ENCODE measurements at places on chromosomes 3 and 15.

GRCh38 chr3:112500621-112501020 is 1.3 kb upstream of the BTLA start:
- DNase-seq = no peak

DNA sequence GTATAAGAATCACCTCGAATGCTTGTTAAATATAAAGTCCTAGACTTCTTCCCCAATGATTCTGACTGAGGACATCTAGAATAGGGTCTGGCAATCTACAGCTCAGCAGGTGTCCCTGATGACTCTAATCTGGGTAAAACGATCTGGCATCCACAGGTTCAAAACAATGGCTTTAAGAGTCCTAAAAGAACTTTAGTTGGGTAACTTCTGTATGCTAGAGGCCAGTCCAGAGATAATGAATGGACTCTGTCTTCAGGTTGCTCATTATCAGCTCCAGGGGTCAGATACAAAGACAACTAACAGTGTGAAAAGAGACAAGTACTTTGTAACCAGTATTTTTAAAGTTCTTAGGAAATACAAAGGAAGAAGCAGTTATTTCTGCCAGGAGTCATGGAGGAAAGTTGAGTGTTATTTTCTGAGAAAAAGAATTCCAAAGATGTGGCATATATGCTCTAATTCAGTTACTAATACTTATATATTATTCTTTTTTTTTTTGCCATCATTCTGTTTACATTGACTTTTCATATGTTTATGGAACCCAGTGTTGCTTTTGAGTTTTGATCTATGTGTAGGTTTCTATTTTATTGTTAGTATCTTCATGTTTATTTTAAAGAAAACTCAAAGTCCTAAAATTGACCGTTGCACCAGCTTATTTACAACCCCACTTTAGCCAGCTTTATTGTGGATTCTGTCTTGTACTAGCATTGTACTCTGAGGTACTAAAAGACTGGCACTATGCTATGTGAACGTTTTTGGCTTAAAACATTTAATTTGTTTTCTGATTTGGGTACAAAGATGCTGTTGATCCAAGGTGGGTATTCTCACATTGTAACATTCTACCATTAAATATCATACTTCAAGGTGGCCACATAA is 3.1 kb upstream of the GPR15 start:
- DNase-seq = no peak

- DNase-seq = no peak
Observed at GRCh38 chr3:90253131-90253530, 1145.7 kb downstream of the EPHA3 start.

GRCh38 chr15:74201710-74202420 is 722 bp downstream of the STRA6 start:
- DNase-seq = no peak

DNA sequence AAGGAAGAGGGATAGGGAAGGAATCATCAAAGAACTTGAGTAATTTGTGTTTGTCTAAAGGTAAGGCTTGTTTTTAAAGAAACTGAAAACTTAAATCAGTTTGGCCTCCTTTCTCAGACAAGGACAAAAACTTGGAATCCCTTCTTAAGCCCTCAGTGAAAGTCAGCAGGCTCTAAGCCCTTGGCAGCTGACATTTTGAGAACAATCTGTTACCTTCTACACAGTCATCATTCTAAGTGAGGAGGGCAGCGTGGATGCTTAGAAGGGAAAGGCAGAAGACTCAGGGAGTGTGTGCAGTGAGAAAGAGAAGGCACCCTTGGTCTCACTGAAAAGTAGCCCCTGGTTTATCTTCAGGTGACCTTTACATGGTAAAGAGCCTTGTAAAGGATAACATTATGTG is 10.8 kb downstream of the HSPBAP1 start:
- DNase-seq = no peak

GRCh38 chr3:136305879-136306278 is 55.7 kb downstream of the PCCB start:
- DNase-seq = no peak

GRCh38 chr3:152193673-152194267 is 75.0 kb upstream of the MBNL1 start:
- no peak for DNase-seq

GRCh38 chr15:74194572-74195559 is 7.7 kb downstream of the STRA6 start:
- DNase-seq = no peak

GRCh38 chr3:112388972-112389371 is 56.0 kb downstream of the CD200 start:
- DNase-seq = no peak

GRCh38 chr15:66138096-66138783 is 115.3 kb downstream of the MEGF11 start:
- no peak for DNase-seq

- no peak for DNase-seq
Observed at GRCh38 chr3:174863488-174863887, 4.4 kb downstream of the NAALADL2 start.

DNA sequence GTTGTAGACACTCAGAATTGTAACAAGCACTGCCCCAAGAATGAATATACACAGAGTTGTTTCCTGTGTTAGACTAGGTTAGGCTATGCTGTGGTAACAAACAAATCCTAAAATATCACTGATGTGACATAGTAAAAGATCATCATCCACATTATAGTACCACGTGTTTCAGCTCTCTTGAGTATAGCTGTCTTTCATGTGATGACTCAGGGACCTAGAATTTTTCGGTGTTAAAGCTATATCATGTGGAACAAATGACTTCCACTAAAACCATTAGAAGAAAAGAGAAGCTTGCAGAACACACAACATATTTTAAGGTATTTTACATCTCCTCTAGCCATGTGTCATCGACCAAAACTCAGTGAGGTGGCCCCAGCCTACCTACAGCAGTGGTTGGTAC is 307.9 kb upstream of the RBMS3 start:
- no peak for DNase-seq

- DNase-seq = no peak
Observed at GRCh38 chr15:38885471-38885952, 320.9 kb upstream of the RASGRP1 start.

DNA sequence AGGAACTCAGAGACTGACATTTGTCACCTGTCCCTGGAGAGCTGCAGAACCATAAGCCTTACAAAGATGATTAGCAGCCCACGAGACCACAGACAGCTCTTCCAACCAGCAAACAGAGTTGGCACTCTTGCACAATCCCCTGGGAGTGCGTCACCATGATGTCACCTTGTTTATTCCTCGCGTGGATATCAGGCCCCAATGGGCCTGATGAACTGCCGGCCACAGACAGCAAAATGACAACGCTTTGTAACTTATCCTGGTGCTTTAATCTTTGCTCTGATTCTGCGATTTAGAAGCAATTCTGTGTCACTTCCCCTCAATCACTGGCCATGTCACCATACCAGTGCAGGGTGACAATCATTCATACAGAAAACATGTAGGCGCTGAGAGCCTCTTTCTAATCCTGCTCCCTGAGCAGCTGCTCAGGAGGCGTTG is 89.2 kb downstream of the TAMM41 start:
- DNase-seq = no peak

DNA sequence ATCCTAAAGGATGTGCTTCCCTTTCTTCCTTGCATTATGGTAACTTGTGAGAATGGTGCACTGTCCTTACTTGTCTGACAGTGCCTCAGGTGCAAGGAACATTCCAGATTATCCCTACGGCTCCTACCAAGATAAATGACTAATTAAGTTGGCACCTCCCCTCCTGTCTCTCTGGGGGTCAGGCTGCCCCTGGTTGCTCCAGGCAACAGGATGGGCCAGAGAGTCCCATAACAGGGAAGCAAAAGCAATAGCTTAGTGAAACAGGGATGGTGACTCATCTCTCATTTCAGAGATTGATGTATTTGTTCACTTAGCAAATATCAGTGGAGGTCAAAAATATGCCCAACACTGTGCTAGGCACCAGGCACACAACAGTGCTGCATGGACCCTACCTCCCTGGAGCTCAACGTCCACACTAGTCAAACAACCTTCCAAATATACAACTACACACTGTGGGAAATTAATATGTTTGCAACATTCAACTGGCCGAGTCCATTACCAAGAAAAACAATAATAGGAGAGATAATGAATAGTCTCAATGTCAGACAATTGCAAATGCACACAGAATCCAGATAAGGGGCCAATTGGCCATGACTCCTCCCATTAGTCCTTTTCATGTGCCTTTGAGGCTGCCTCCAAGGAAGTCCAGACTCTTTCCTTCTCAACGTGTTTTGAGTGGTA is 249.0 kb downstream of the TLE3 start:
- no peak for DNase-seq

DNA sequence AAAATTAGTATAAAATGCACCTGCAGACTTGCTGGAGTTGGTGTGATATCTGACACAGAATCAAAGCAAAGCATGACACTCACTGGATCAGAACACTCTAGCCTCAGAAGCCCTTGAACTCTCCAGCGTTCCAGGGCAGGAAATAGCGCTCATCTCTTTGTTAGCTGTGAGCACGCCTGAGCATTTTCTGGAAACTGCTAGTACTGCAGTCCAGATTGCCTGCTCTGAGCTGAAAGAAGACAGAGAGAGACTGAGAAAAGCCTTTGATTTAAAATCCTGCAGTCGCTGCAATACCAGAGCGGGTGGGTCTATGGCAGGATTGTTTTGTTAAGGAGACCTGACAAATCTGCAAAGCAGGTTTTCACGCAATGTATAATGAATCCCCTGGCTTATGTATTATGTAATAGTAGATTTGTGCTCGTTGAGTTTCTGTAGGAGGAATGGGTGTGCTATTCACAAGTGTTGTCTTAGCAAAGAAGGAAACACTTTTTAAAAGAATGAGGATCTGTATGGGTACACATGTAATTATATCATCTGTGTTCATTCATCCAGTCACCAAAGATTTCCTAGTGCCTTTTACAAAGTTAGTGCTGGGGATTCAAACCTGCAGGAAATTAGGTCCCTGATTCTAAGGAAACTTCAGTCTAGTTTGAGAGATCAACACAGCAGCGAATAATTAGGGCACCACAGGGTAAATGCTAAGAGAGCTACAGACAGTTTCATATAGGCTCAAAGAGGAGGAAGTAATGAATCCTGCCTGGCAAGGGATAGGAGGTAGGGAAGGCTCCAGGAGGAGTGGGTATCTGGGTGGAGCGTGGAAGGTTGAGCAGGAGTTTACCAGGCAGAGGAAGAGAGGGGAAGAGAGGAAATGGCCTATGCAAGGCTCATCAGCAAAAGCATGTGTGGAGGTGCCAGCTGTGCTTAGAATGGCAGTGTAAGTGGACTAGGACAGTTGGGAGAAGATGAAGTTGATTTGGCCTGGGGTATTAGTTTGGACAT is 26.1 kb upstream of the MGLL start:
- DNase-seq = no peak

DNA sequence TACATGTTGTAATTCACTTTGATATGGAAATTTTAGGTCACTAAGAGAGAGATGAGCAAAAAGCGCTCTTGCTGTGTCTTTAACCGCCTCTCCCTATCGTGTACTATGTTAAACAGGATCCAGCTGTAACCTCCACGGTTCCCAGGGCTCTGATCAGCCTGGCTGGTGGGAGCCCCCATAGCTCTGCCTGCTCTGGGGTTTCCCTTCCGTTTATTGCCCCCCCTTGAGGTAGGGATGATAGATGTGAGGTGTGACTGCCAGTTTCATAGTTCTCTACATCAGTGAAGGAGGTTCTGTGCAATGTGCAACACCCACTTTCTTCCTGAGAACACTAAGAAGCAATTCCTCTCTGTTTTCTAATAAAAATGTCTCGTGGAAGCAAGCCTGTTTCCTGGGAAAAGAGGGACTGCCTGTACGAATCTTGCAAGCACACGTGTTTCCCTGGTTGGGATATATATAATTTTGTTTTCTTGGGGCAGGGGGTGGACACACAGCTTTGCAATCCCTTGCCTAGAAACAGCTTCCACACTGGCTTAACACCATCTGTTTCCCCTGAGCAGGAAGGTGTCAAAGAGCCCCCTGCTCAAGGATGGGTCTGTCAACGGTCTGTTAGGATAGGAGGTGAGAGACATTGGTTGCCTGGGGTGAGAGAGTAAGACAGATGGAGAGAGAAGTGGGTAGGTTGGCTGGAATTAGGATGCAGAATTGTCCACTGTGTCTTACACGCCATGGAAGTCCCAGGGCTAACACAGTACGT is 23.8 kb downstream of the CORO2B start:
- no peak for DNase-seq

DNA sequence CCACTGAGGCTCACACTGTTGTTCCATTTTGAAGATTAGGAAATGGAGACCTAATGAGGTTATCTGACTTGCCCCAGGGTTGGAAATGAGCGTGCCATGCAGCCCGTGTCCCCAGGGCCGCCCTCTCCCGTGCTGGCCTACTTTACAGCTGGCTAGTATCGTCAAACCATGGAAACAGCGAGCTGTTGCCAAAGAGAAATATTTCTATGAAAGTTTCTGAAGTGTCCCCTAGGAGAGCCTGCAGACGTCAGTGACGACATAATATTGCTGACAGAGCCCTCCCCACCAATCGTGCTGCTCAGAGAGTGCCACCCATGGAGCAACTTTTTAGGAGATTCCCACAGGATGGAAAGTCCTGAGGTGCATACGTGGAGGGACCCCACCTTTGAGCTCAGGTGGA is 11.2 kb upstream of the FAM174B start:
- DNase-seq = no peak

DNA sequence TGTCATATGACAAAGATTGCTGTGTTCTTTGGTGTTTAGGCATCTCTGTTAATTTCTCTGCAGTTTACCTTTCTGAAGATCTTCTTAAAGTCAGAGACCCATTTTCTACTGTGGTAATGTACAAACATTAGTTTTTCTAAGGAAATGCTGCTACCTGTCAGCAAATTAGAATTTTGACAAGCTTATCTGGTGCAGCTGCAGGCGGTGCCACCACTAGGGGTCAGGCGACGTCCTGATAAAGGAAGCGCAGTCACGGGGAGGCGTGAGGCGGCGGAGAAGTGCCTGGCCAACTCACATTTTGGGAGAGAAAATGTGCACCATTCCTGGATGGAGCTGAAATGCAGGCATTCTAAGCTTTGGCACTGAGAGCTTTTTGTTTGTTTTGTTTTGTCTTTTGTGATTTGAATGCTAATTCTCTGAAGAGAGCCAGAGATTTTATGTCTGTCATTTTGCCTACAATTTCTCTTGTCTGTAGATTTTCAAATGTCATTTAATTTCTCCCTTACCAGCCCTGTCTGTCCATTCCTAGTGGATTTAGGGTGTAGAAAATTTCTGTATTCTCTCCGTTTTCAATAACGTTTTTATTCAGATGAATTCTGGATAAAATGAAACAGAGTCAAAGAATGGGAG is 24.9 kb upstream of the SIAH2 start:
- DNase-seq = peak; percentile 62
